ENCODE measurements at places on chromosomes 11 and 22.
A peak's percentile ranks its signal among the peaks of the same experiment; 100 is the strongest.

- DNase-seq, result no peak
These were observed 209.6 kb downstream of the BUD13 start for GRCh38 chr11:116563028-116563711.

DNA sequence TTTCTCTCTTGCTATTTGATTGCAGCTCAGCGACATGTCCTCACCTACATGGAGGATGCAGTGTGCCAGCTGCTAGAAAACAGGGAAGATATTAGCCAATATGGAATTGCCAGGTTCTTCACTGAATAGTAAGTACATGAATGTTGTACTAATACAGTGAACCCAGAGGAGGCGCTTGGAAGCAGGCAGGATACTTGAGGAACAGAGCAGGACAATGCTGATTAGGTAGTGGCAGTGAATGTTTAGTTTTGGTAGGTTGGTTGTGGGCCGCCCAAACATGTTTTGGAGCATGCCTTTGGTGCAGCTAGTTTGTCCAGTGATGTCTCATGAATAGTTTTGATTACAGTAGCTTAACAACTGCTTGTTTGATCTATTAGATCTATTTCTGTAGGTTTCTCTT lies 50.6 kb downstream of the CSTPP1 start:
- no peak for DNase-seq

GRCh38 chr11:22508665-22509064 lies 117.0 kb downstream of the FANCF start:
- no peak for DNase-seq

DNA sequence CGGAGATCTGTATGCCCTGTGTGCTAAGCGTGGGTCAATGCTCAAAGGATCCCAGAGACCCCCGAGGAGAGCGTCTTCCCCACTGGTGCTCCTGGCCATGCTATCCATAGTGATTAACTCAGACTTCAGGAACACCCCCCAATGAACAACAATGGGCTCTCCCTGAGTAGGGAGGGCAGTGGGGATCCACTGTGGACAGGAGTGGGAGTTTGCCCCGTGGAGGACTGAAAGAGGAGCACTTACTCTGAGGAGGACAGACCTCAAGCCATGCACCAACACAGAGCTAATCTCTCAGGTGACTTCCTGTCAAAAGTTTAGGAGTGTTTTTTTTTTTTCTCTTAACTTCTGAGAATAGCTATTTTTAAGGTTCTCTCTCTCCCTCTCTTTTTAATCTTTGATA lies 24.4 kb downstream of the SLC1A2 start:
- DNase-seq, result no peak

DNA sequence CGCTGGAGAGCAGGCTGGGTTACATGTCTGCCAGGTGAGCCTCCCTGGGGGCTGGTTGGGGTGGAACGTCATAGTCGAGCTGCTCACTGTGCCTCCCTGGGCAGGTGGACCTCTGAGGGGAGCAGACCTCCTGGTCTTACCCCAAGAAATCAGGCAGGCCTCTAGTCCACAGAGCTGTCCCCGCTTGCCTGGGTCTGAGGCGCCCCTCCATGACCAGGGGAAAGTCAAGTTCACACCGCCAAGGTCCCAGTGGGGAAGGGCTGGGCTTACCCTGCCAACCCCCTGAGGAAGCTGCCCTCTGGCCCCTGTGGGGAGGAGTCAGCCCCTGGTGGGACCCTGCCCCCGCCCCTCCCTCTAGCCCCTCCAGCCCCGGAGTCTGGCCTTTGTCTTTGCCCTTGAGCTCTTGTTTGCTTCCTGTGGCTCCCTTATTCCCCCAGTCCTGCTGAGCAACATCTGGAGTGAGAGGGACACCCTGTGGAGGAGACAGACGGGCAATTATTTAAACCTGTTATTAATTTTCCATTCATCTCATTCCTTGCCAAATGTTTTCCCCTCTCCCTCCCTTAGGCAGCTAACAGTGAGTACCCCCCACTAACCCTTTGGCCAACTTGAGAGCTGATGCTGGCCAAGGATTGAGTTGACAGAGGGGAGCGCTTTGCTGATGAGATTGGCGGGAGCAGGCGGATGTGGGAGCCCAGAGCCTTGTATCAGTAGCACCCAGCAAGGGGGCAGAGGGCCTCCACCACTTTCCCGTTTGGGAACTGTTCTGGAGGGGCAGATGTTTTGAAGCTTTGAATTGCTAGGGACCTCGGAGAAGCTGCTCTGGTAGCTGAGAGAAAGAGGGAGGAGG lies 83.4 kb downstream of the CEP164 start:
- DNase-seq, result no peak

GRCh38 chr11:74319139-74319816 lies 7.8 kb upstream of the P4HA3 start:
- DNase-seq, result no peak

GRCh38 chr22:24816806-24817205 lies 10.8 kb downstream of the SGSM1 start:
- no peak for DNase-seq

GRCh38 chr11:130550150-130550549 lies 101.7 kb downstream of the ADAMTS15 start:
- no peak for DNase-seq

GRCh38 chr11:31237819-31238760 lies 131.4 kb downstream of the DCDC1 start:
- no peak for DNase-seq

DNA sequence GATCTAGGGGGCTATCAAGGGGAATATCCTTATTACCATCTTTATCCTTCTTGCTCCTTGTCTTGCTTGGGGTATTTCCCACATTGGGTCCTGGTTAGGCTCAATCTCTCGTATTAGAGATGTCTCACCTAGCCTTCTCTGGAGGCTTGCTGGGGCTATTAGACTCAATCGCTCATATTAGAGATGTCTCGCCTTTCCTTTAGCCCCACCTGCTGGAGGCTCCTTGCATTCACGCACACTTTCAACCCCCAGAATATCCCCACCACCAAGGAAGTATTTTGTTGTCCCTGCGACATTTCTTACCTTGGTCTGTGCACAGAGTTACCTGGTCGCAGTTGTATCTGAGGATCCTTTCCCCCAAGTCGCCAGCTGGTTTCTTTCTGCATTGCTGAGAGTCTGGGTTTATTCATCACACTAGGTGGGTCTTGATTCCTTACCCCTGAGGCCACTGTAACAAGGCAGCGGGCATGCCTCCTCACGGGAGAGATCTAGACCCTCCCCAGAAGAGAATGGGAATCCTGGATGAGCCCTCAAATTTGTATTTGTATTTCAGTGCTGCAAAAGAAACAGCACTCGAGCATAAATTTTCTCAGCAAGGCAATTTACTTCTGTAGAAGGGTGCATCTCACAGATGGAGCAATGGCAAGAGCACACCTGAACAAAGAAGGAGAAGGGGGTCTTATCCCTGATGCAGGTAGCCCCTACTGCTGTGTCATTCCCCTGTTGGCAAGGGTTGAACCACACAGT lies 15.9 kb upstream of the HYLS1 start:
- no peak for DNase-seq

DNA sequence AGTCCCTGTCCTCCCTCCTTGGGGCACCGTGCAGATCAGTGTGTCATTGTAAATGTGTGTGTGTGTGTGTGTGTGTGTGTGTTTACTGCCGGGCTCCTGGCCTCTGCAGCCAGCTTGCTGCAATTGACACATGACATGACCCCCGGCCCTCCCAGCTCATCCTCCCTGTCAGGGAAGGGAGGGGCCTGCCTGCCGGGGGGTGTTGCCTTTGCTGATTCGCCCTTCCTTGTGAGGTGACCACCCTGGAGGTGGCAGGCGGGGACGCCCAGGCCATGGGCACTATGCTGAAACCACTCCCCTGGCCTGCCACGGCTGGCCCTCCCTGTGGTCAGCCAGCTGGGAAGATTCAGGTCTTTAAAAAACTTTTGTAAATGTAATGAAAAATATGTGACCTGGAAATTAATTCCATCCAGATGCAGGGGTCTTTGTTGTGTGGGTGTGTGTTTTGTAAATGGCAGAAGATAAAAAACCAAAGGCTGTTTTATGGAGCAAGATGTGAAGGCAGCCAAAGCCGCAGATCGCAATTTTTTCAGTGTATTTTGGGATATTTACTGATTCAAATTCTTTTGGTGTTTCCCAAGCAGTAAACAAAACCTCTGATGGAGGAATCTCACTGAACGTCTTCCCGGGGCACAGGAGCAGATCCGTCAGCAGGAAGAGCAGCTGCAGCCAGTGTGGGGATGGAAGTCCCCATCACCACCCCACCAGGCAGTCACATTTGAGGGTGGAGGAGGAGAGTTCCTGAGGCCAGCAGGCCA lies 23.2 kb downstream of the SHISAL1 start:
- DNase-seq, result no peak

DNA sequence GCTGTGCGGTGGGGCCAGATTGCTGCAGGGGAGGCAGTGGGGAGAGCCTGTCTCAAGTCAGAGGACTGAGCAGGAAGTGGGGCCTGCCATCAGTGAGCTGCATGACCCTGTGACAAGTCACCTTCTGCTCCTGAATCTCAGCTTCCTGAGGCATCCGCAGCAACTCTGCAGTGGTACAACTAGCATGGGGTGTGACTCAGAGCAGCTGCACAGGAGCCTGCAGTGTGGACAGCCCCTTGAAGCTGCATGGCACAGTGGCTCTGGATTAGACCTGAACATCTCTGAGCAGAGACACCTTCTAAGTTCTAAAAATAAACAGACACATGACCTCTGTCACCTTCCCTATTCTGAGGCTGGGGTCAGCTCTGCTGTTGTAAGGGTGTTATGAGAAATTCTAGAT lies 18.0 kb downstream of the FAM227A start:
- DNase-seq, result no peak

- DNase-seq, result no peak
These were observed 7.2 kb upstream of the FLRT1 start for GRCh38 chr11:64028398-64029115.

- no peak for DNase-seq
These were observed 18.9 kb downstream of the TSPAN32 start for GRCh38 chr11:2320568-2321310.

DNA sequence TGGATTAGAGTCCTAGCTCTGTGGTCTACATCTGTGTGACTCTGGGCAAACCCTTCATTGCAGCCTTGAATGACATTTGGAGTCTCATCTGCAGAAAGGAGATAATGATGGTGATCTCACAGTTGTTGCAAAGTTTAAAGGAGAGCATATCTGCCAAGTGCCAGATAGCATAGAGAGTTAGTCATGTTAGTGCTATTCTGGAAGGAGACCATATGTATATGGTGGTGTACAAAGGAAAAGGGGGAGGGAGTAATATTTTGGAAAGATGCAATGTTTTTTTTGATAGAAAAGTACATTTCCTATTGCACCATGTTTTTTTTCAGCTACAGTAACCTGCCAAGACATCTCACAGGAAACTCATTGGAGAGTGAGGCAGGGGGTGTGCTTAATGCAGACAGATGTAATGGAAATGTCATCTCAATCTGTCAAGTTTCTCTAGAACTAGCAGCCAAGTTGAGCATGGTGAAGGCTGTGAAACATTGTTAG lies 92.1 kb upstream of the NARS2 start:
- DNase-seq, result no peak

GRCh38 chr11:24805671-24806070 lies 308.8 kb downstream of the LUZP2 start:
- no peak for DNase-seq

- no peak for DNase-seq
These were observed at the start of gene MAP6 for GRCh38 chr11:75668451-75669297. MAP6 (minus strand) TSS chr11:75669038; CDS start chr11:75668369, 669 bp downstream.

- peak; percentile 10 for DNase-seq
These were observed 71.6 kb downstream of the LRP5 start for GRCh38 chr11:68383976-68384501.

- no peak for DNase-seq
These were observed 169.5 kb upstream of the CADM1 start for GRCh38 chr11:115673720-115674119.

DNA sequence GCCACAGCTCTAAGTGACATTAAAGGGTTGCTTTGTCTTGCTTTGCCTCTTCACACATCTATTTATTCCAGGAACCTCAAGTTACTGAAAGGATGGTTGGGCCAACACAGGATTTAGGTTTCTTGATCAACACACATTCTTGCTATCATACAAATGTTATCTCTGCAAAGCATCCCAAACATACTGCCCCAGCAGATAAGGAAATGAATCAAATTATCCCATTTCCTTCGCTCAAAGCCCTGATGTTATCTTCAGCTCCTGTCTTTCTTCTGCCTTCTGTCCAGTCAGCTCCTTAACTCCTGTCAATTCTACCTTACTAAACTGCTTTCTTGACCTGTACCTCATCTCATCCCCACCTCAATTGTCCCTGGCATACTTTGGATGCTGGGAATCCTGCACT lies 355.9 kb upstream of the TENM4 start:
- DNase-seq, result no peak

- no peak for DNase-seq
These were observed 113.9 kb downstream of the TRIM29 start for GRCh38 chr11:120024046-120024445.

DNA sequence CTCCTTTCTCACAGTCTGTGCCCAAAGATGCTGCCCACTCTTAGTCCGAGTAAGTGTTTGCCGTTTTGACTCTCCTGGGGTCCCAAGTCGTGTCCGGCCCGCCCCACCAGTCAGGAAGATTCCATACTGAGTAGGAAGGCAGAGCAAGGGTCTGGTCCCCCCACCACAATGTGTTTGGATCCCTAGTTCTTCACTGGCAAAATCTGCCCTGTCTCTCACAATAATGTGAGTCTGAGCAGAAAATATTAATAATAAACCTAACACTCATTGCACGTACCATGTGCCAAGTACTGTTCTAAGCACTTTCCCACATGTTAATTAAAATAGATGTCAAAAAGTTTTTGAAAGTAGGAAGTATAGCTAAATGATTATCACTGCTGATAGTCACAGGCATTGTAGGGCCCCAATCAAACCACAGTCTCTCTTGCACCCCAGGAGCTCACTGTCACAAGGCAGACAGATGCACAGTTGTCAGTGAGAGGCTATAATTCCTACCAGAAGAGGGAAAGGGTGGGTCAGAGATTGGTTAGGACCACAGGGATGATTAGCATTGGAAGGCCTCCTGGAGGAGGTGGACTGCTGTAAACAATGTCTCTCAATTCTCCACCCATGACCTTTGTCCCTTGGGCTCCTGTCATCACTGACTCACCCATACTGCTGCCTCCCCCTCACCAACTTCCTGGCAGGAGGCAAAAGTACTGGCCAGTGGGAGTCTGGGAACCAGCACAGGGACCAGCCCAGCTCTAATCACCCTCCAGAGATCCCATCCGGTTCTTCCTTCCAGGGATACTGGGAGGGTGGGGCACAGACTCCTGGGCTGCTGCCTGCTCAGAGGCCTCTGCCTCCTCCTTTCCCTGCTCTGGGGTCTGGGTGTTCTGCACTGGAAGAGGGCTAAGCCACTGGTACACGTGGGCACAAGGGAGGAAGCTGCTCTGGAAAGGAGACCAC lies 1.0 kb upstream of the POLD4 start:
- DNase-seq, result no peak

GRCh38 chr22:45302751-45303150 lies 7.0 kb upstream of the FAM118A start:
- DNase-seq, result no peak

- no peak for DNase-seq
These were observed 5.7 kb upstream of the LZTR1 start for GRCh38 chr22:20976291-20976877.

GRCh38 chr22:39994566-39995392 lies at the start of gene FAM83F:
FAM83F (plus strand) TSS chr22:39994954; CDS start chr22:39995043, 89 bp downstream.
- no peak for DNase-seq

DNA sequence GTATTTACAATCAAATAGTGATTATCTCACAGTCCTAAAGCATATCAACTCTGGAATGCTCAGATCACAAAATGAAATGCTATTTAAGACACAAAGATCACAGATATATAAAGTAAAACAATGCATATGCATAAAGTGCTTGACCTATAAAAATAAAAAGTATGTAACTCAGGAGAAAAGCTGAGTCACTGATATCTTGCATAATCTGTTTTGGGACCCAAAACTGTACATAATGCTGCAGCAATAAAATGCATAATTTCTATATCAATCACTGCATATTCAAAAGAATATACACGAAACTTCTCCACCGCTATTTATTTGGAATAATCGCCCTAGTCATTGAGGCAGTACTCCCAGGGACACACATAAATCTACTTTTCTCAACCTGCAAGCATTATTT lies 34.9 kb upstream of the GRIA4 start:
- DNase-seq, result no peak
